ENCODE measurements at places on chromosomes 2 and 18.

DNA sequence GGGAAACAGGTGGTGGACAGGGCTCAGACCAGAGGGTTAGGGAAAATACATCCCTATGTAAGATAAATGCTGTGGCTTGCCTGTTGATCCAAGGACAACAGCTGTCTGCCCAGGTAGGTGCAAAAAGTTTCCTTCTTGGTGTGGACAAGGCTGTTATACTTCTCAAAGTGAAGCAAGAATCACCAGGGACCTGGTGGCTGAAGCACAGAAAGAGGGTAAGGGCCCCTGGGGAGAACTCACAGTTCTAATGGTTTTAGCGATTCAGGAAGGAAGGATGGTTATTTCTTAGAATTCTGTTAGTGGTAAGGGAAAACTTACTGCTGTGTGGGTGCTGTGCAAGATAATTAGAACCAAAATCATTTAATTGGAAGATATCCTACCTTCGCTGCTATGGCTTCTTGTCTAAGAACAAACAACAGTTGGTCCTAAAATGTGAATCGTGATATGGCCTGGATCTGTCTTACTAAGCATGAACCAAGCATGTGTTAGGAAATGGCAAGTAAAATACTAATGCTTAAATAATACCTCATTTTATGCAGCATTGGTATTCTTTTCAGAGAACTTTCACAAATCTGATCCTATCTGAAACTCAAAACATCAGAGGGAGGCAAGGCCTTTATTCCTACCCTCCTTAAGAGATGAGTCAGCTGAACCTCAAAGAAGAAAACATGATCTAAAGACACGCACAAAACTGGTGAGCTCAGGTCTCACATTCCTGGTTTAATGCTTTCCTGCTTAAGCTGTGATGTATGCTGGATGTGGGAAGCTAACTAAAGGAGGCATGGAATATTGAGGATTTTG lies 159.2 kb upstream of the THUMPD2 start:
- DNase-seq: no peak

GRCh38 chr2:37232131-37232933 lies 874 bp downstream of the NDUFAF7 start:
- no peak for DNase-seq

DNA sequence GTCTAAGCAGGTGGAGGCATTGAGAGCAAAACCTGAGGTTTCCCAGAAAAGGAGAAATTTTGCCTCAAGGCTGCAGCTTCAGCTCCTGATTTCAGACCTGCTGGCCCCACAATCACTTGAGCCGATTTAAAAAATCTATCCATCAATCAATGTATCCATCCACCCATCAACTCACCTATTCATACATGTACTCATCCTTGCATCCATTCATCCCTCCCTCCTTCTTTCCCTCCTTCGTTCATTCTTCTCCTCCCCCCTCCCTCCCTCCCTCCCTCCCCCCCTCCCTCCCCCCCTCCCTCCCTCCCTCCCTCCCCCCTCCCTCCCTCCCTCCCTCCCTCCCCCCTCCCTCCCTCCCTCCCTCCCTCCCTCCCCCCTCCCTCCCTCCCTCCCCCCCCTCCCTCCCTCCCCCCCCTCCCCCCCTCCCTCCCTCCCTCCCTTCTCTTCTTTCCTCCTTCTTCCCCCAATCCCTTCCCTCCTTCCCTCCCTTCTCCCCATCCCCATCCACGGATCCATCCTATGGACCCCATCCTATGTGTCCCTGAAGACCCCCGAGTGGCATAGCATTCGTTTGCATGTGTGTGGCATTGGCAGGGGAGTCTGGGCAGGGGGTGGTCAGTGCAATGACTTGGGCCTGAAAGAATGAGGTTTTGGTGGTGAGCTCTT lies 6.1 kb upstream of the PXDN start:
- no peak for DNase-seq

DNA sequence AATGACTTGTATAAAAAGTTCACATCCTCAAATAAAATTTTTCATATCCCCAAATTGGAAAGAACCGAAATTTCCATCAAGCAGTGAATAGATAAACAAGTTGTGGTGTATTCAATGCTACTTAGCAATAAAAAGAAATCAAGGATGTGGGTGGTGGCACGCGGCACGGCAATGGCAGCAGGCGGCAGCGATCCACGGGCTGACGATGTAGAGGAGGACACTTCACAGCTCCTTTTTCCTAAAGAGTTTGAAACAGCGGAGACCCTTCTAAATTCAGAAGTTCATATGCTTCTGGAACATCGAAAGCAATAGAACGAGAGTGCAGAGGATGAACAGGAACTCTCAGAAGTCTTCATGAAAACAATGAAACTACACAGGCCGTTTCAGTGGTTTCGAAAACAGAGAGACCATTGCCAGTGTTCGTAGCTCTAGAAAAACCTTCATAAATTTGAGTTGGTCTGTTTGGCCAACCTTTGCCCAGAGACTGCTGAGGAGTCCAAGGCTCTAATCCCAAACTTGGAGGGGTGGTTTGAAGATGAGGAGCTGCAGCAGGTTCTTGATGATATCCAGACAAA lies 9.8 kb upstream of the IL36A start:
- no peak for DNase-seq

GRCh38 chr18:7520200-7520785 lies 46.8 kb upstream of the PTPRM start:
- no peak for DNase-seq

DNA sequence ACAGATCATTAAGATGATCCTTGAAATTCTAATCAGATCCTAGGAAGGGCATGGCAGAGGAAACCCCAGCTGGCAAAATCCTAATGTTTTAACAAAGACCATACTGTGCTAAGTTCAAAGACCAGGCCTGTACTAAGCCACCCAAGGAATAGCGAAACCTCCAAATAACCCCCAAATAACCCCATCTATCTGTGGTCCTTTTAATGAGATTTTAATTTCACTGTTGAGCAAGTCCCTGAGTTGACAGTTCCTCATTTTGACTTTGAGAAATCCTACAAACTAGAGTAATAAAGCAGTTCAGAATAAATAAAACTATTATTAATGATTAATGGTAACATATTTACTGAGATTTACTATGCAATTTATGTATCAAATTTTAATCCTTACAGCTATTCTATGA lies 259.8 kb downstream of the STK39 start:
- no peak for DNase-seq

DNA sequence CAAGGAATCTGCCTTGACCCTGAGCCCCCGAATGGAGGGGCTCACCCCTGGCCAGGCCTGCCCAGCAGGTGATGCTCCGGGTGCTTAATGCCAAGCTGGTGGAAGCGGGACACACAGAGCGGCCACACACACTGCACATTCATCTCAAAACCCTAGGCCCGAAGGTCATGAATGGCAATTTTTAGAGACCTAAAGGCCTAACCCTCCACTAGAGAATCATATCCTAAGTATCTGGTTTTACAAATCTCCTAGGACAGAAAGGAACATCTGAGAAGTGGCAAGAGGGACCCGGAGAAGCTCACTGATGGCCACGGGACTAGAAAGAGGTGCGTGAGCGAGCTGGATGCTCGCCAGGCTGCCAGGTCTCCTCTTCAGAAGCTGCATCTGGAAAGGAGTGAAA lies 38.3 kb downstream of the ST3GAL5 start:
- DNase-seq: no peak

GRCh38 chr2:60998628-60999545 lies 18.6 kb upstream of the PEX13 start:
- DNase-seq: no peak

GRCh38 chr2:227377467-227378351 lies 1.4 kb downstream of the TM4SF20 start:
- DNase-seq: no peak

GRCh38 chr2:71235930-71236587 lies 9.2 kb upstream of the PAIP2B start:
- DNase-seq: no peak

DNA sequence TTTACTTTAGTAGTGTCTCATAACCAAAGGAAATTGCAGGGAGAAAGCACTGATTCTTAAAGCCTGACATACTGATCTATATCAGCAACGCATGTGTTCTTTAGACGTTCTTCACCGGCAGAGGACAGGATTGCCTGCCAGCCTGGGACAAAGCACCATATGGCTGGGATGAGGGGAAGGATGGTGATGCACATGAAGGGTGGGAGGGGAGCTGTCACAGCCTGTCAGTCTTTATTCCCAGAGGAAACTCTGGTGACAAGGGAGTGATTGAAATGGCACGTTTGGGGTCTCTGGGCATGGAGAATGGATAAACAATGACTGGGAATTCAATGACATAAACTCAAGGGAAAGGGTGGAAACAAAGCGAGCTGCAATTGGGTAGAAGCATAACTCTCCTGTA lies 808.1 kb downstream of the DCC start:
- no peak for DNase-seq

GRCh38 chr2:226439337-226439736 lies 360.3 kb downstream of the IRS1 start:
- DNase-seq: no peak

Measured in stimulated activated CD8-positive, alpha-beta memory T cell treated with anti-CD3 and anti-CD28 coated beads, Interleukin-4, amount 100 ng/mL, for 4 hours (primary cell).